ENCODE measurements at places on chromosomes 11 and 22.

DNA sequence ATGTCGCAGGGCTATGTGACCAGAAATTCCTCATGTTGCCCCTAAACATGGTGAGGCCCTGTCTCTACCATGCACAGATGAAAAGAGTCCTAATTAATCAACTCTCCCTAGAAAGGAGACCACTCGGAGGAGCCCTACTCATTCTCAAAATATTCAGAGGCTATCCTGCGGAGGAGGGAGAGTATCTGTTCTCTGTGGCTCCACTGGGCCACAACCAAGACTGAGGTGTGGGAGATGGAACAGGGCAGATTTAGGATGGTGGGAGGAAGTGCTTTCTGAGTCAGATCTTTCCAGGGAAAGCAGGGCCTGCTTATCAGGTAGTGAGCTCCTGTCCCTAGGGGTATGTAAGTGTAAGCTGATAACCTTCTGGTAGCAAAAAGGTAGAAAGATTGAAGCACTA lies 37.0 kb upstream of the PRDM11 start:
- DNase-seq = no peak

- no peak for DNase-seq
Measured at GRCh38 chr22:17990942-17991341, 33.4 kb downstream of the MICAL3 start.

DNA sequence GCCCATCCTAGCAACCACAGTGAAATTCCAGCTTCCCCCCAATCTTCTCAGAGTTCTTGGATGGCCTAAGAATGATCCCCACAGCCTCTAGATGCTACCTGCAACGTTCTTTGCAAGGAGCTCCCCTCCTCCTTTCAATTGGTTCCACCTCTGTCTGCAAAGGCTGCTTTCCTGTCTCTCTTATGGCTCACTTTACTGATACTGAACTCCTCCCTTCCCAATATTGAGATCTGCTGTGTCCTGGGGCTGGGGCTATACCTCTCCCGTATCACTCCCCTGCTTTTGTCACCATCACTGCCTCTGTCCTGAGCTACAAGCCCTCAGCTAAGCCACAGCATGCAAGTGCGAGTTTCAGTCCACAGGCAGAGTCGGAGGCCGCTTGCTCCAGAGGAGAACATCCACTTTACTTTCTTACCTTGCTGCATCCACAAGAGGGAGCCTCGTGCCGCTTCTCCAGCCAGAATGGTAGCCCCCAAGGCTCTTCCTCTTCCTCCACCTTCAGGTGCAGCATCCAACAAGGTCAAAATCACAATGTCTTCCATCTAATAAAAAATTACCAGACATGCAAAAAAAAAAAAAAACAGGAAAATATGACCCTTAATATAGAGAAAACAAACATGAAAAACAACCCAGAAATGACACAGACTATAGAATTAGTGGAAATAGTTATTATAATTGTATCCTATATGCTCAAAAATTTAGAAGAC lies 48.6 kb upstream of the TMEM45B start:
- DNase-seq = no peak

GRCh38 chr11:96260532-96260931 lies 82.5 kb downstream of the MAML2 start:
- no peak for DNase-seq

DNA sequence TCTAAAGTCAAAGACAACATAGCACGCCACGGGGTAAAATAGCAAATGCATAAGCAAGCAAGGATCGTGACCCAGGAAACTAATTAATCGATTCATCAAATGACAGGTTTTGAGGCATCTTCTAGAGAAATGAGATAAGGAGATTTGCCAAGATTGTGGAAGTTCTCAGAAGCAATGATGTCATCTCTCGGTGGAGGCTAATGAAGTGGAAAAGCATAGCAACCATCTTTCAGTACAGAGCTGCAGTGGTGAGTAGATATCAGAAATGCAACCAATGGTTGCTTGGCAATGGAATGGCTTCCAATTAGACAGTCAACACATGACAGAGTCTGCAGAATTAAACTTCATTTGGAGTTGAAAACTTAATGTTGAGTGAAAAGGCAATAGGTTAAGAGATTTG lies 116.0 kb downstream of the KIRREL3 start:
- DNase-seq = no peak

GRCh38 chr11:36492724-36493304 lies 17.3 kb downstream of the TRAF6 start:
- DNase-seq = no peak

- DNase-seq = no peak
Measured at GRCh38 chr11:29231991-29232390, 784.8 kb downstream of the KCNA4 start.

GRCh38 chr11:15890031-15890713 lies 466.2 kb downstream of the SOX6 start:
- no peak for DNase-seq

DNA sequence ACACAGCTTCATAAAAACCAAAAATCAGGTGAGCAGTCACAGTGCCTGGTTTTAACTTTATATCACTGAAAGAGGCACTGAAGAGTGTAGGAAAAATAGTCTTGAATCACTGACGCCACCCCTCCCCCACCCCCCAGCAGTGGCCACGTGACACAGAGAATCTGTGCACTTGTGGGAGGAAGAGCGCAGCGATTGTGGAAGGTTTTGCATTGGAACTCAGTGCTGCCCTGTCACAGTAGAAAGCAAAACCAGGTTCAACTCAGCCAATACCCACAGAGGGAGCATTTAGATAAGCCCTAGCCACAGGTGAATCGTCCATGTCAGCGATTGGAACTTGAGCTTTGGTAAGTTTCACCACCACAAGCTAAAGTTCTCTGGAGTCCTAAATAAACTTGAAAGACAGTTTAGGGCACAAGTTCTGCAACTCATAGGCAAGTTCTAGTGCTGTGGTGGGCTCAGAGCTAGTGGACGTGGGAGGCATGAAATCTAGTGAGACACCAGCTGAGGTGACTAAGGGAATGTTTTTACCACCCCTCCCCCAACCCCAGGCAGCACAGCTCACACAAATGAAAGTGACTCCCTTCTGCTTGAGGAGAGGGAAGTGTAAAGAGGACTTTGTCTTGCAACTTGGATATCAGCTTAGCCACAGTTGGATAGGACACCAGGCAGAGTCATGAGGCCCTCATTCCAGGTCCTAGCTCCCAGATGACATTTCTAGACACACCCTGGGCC lies 13.3 kb downstream of the OR52B2 start:
- no peak for DNase-seq

DNA sequence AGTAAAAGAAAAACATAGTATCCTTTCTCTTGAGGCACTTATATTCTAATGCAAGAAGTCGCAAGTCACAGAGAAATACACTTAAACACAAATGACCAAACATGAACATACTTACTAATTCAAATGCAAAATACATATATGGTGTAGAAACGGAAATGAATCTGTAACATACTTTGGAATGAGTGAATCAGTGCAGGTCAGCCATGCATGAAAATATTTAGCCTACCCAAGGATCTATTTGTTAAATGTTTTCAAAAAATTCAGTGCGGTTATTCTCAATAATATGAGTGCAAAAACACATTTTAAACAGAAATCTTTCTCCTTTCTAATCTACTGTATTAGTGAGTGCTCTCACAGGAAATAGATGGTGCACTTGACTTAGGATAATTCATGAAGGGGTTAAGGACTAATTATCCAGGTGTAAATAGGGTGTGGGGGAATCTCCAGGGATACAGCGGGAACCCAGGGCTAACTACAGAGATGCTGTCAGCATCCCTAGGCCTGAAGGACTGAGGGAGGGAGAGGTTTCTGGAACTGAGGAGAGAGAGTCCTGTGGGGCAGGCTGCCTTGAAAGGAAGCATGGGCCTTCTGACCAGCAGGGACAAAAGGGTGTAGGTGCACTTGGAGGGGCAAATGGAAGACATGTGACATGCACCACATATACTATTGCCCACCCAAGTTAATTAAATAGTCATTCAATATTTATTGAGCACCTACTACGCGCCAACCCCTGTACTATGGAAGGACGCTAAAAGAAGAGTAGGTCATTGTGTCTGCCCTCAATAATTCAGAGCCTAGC lies 139.2 kb downstream of the MAML2 start:
- no peak for DNase-seq

DNA sequence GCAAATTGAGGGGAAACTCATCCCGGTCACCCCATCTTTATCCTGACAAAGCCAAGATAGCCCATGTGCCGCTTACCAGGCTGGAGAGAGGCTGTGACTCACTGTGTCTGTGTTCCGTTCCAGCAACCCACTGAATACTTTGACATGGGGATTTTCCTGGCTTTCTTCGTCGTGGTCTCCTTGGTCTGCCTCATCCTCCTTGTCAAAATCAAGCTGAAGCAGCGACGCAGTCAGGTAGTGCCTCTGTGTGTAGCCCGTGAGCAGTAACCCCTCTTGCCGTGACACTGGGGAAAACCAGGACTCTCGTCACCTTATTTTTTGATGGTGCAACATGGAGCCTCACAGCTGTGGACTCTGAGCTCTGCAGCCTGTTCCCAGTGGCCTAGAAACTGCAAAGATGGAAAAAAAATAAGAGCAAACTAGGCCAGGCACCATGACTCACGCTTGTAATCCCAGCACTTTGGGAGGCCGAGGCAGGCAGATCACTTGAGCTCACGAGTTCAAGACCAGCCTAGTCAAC lies 16.9 kb downstream of the C22orf31 start:
- DNase-seq = no peak

DNA sequence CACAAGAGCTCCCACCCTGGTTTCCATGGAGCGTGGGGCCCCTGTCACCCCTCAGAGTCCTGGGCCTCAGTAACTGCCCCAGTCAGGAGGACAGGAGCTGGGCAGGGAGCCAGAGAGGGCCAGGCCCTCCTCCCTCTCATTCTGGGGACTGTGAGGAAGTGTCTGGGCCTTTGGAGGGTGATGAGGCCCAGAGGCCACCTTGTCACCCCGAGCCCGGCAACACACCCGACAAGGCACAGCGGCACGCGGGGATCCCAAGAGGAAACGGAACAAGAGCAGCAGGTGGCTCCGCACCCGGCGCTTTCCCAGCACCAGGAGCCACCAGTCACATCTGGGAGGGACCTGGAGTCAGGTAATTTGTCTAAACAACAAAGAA lies 72.1 kb downstream of the CELSR1 start:
- DNase-seq = no peak

GRCh38 chr22:23704829-23705228 lies 14.0 kb downstream of the RGL4 start:
- no peak for DNase-seq

DNA sequence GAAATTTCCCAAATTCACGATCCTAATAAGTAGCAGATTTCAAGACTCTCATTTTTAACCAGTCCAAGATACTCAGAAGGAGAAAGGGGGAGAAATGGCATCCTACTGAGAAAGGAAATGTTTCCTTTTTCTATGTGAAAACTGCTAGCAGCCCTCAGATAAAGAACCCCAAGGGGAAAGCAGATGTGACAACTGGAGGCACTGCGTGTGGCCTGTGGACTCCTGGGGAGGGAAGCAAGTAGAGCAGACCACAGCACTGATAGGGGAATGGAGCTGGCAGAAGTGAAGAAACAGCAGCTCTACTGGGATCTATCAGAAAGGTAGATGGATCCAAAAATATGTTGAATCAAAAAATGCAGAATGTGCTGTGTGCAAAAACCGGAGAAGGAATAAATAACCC lies 239.7 kb upstream of the API5 start:
- no peak for DNase-seq

GRCh38 chr11:78427615-78428265 lies 10.1 kb upstream of the GAB2 start:
- DNase-seq = no peak

DNA sequence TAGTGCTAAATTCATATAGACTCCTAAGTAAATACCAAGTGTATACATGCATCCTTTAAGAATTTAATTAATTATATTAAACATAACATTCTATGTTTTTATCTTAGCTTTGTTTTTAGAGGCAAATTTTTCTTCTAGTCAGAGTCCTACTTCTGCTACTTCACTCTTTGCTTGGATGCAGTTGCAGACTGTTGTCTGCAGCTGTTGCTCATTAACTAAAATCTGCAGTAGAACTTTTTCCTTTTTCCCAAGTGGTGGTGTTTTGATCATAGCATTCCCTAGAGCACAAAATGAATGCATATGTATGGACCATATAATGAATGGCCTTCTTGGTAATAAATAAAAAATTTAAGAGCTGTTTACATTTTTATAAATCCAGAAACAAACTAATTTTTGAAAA lies 198.3 kb downstream of the CASP12 start:
- DNase-seq = no peak

DNA sequence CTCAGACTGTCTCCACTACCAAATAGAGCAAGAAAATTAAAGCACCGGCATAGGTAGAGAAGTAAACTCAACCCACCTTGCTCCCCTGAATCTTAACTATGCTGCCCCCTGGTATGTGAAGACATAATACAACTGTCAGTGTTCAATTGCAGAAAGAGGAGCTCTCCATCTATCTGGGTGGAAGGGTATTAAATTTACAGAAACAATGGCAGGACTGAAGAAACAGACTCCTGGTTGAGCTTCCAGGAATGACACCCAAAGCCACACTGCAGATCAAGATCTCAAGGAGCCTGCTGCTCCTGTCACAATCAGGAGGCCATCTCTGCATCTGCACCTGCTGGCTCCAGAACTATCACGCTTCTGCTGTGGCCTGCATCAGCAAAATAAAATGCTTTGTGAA lies 132.1 kb upstream of the BMAL1 start:
- no peak for DNase-seq

Data from COLO829 (cell line).